8988T (cell line): ENCODE measurements at places on chromosomes 2 and 18.

- DNase-seq = no peak
These were observed 22.8 kb upstream of the POLR1B start for GRCh38 chr2:112519506-112519905.

GRCh38 chr2:127857265-127857808 lies 618 bp downstream of the POLR2D start:
- DNase-seq = no peak

DNA sequence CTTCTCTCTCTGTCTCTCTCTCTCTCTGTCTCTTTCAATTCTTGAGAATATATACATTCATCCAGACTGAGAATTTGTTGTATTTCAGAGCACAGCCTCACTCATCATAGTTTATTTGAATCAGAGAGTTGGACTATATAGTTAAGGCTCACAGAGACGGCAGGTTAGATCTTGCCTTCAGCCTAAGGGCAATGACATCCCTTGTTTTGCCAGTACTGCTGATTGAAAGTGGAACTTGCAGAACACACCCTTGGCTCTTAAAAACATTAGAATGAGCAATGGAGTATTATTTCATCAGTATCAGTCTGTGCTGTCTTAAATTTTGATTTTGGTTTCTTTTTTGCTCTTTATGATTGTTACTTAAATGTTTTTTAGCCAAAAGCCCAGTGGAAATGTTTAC lies 62.0 kb upstream of the DSG1 start:
- DNase-seq = no peak

DNA sequence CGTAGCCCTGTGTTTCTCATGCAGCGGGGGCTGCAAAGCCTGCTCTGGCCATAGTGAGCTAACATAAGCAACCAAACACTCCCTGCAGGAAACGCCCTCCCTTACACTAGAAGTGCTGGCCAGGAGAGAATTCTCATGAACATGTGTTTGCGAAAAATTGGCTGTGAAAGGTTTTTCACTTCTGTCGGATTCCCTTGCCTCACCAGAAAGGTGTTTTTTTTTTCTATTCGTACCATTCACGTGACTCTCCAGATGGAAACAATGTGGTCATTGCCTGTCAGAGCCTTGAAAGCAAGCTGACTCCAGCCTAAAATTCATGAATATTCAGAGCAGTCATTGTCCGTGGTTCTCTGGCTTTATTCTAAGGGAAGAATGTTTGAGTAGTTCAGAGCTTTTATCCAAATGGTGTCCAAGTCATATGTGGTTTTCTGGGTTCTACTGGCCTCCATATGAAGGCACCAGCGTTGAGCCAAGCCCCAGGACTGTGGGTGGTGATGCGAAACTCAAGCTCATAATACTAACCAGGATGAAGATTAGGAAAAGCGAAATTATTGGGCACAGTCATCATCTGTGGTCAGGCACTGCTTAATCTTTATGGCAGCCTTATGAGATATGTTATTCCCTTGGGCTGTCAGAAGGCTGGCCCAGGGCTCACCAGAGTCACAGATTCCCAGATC lies 236.4 kb downstream of the ALPK2 start:
- DNase-seq = no peak

DNA sequence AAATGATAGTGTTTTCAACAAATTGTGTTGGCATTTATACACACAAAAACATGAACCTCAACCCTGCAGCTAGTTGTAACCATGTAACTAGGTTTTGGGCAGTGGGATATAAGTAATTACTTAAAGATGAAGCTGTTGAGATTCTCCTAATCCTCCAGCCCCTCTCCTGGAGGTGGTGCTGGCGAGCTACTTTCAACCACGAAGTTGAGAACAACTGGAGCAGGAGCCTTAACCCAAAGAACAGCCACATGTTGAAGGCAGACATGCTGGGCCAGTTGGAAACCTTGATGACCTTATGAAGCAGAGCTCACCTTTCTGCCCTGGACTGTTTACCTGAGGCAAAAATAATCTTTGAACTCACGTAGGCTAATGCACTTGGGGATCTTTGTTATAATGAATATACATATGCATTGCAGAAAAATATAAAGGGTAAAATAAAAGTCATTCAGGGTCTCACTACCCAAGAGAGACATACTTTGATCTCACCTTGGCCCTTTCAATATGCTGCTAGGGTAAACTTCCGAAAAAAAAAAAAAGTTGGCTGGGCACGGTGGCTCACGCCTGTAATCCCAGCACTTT lies 89.6 kb upstream of the NPAS2 start:
- DNase-seq = no peak

GRCh38 chr2:75606761-75607399 lies 39.7 kb upstream of the MRPL19 start:
- no peak for DNase-seq

DNA sequence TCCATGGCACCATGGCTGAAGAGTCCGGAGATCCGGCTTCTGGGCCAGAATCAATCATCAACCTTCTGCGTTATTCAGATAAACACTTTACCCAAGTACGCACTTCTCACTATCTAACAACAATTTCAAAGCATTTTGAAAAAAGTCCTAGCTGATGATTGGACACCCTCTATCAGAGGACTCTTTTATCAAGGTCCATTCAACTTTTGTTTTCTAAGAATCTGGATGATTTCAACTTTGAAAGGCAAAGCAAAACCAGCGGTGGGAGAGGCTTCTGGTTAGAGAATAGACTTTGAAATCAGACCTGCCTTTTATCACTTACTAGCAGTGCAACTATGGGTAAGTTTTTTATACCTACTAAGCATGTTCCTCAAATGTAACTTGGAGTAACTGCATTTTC lies 293.6 kb upstream of the TNP1 start:
- no peak for DNase-seq

- peak; percentile 92 for DNase-seq
These were observed at the start of gene HS1BP3 for GRCh38 chr2:20650877-20651730. HS1BP3 (minus strand) TSS chr2:20651098; CDS start chr2:20651063, 35 bp downstream.

- no peak for DNase-seq
These were observed 93.9 kb downstream of the KLF7 start for GRCh38 chr2:207071820-207072219.

GRCh38 chr2:150134223-150134857 lies 353.1 kb downstream of the RND3 start:
- no peak for DNase-seq

DNA sequence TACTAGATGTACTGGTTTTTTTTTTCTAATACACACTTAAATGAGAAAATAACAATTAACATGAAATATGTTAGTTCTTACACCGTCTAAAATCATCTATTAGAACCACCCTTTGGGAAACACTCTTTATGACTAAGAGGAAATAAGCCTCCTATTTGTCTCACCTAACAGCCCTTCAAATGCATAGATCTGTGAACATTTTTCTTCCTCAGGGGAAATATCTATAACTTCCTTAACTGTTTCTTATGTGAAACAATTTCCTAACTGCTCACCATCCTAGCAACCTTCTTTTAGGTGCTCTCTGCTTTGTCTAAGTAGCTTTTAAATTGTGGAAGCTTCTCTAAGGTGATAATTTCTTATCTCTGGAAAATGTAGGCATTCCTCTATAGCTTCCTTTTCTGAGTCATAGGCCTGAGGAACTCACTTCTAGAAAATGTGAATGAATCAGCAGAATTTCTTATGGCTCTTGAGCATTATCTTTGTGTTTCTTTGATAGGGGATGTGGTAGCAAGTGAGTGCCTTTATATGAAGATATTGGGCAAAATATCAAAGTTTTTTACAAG lies 56.1 kb downstream of the CNTNAP5 start:
- DNase-seq = no peak

GRCh38 chr18:26356045-26356785 lies 130.0 kb downstream of the TAF4B start:
- DNase-seq = no peak

DNA sequence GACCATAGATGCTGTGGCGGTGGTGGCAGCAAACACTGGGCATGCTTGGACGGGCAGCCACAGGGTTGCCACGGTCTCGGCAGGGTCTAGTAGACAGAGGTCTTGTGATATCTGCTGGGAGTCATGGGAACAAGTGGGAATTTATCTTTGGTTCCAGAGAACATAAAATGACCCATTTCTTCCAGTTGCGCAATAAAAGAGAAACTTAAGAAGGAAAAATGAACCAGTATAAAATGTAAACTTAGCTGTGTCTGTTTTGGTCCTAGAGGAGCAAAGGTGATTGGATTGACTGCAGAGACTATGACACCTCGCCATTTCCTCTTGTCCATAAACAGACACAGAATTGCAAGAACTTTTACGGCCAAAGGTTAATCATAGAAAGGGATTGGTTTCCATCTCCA lies 132.6 kb upstream of the RBBP8 start:
- no peak for DNase-seq

GRCh38 chr2:31286230-31286629 lies 52.3 kb downstream of the EHD3 start:
- DNase-seq = no peak

- DNase-seq = no peak
These were observed 28.6 kb downstream of the IRS1 start for GRCh38 chr2:226771067-226771466.

- DNase-seq = no peak
These were observed 17.3 kb upstream of the RHOB start for GRCh38 chr2:20429528-20429927.

DNA sequence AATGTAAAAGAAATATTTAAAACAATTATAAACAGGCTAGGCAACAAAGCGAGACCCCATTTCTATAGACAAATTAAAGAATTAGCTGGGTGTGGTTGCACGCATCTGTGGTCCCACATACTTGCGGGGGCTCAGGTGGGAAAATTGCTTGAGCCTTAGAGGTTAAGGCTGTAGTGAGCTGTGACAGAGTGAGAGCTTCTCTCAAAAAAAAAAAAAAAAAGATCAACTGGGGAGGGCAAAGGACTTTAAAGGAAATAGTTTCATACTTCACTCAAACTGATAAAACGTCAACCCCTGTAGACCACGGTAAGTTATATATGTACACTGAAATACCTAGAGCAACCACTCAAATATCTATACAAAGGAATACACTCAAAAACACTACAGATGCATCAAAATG lies 37.5 kb downstream of the MGAT4A start:
- no peak for DNase-seq

GRCh38 chr2:28047681-28048080 lies 157.2 kb downstream of the BABAM2 start:
- no peak for DNase-seq

GRCh38 chr2:233404222-233404621 lies 49.9 kb downstream of the DGKD start:
- no peak for DNase-seq

- no peak for DNase-seq
These were observed 80.2 kb upstream of the LRATD1 start for GRCh38 chr2:14552286-14552685.

DNA sequence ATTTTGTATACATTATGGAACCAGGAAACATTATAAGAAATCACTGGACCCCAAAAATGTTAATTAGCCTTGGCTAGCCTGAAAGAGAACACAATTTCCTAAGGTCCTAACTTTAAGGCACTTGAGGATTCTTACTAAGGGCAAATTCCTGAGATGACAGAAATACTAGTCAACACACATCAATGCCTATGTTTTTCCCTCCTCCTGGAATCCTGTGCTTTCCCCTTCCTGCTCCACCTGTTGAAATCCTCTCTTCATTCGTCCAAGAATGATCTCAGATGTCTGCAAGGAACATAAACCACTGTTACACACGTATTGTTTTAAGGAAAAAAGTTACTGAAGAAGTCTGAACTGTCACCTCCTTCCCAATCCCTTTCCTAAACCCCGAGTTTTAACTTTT lies 21.2 kb upstream of the DARS1 start:
- no peak for DNase-seq
